AG04450 (cell line): ENCODE measurements at places on chromosomes 4 and X. TPM values are rescaled to one million over a fixed set of nuclear protein-coding genes. Genes with fewer than 3 reads are reported as not detected.

The MAPK10 gene
- polyA plus RNA-seq = 11.3 and 16.3 TPM in 2 replicates

The AIFM1 gene
- 31.1 and 39.3 TPM in 2 replicates for polyA plus RNA-seq

The CFI gene
- 0.46 and 0.53 TPM in 2 replicates for polyA plus RNA-seq

The NPNT gene
- not detected in 2 replicates for polyA plus RNA-seq

The FAM9B gene
- not detected in 2 replicates for polyA plus RNA-seq

The SPANXN1 gene
- not detected in 2 replicates for polyA plus RNA-seq

The ADGRA3 gene
- 36.0 and 41.9 TPM in 2 replicates for polyA plus RNA-seq

The GABRQ gene
- 0.05 TPM in 2 replicates for polyA plus RNA-seq

- DNase-seq = no peak
Measured at GRCh38 chr4:38568768-38569167, 95.2 kb upstream of the KLF3 start.

DNA sequence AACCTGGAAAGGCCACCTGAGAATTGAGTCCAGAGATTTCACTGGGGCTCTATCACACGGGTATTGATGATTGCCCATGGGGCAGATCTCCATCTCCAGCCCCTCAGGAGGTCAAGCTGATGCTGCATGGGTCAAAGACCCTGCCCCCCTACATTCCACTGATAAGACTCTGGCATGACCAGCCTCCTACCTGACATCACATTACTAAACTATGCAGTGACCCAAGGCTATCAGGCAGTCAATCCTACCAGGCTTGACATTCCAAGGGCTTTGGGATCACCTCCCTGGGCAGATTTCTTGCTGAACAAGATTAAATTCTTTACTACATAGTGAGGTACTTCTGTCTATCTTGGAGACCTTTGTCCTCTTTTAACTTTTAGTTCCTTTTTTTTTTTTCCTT is 192.7 kb upstream of the STS start:
- no peak for DNase-seq

DNA sequence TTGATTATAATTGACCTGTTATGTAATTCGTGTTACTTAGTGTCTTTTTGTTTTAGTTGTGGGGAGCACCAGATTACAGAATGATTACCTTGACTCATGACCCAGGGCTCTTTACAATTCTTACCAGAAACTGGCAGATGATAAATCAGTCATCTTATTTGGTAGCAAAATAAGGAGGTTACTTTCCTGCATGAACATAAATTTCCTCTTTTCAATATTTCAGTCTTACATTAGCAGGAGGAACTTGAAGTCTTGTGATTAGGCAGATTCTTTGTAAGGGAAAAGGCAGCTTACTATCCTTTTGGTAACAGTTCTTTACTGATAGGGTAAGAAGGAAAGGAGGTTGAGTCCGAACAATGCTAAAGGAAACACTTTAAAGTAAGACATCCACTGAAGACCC is 26.0 kb upstream of the SLC25A5 start:
- DNase-seq = no peak

GRCh38 chrX:109739625-109740432 is 6.8 kb upstream of the ACSL4 start:
- no peak for DNase-seq

DNA sequence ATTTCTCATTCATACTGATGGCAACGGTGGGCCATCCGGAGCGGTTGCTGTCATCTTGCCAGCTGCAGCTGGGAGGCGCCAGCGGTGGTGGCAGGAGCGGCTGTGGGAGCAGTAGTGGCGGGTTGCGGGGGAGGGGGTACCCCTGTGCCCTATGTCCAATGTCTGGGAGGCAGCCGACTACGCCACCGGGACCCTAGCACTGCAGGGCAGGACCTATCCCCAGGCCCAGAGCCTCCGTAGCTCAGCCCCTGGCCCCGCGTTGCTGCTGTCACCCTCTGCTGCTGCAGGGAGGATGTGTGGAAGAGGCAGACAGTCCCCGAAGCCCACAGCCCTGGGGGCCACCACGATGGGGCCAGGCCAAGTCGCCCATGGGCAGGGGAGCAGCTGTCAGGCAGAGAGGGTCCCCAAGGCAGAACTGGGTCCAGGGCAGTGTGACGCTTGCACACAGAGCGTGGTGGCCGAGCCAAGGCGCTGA is 10.0 kb upstream of the SPP1 start:
- DNase-seq = no peak

- DNase-seq = peak; percentile 18
Measured at GRCh38 chrX:11381464-11381863, 88.3 kb downstream of the AMELX start.

DNA sequence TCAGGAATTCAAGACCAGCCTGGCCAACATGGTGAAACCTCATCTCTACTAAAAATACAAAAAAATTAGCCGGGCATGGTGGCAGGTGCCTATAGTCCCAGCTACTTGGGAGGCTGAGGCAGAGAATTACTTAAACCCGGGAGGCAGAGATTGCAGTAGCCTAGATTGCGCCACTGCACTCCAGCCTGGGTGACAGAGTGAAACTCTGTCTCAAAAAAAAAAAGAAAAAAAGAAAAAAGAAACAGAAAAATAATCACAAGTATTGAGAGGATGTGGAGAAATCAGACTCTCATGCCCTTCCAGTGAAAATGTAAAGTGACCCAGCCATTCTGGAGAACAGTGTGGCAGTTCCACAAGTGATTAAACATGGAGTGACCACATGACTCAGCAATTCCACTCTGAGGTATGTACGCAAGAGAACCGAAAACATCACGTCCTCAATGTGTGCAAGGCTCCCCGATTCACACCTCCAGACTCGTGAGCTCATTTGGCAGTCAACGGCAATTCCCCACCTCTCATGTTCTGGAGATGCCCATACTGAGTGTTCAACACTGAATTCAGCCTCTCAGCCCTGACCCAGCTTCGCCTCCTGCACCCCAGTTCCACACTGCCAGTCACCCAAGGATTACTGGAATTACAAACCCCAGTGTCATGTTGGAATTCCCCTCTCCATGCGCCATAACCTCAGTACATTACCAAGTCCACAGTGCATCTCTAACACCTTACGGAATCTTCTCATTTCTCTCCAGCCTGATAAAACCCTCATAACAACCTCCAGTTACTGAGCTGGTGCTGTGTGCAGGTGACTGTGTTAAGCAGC is 21.1 kb downstream of the ACOX3 start:
- DNase-seq = no peak

- no peak for DNase-seq
Measured at GRCh38 chrX:57565198-57565597, 26.6 kb upstream of the ZXDB start.

DNA sequence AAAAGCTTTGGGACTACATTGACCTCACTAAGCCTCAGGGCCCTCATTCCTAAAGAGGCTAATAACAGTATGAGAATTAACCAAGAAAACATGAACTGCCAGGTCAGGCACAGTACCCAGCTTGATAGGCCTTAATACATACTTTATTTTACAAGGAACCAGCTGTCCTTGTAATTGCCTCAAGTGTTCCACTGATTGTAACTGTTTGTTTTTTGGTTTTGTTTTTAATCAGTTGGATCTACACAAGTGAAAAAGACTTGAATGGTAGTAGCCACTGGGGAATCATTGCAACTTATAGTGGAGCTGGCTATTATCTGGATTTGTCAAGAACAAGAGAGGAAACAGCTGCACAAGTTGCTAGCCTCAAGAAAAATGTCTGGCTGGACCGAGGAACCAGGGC is 35.6 kb downstream of the PKD2 start:
- DNase-seq = no peak

GRCh38 chr4:105352826-105353225 is 121.0 kb downstream of the PPA2 start:
- no peak for DNase-seq

GRCh38 chr4:67531379-67531962 is 13.8 kb downstream of the CENPC start:
- DNase-seq = no peak

DNA sequence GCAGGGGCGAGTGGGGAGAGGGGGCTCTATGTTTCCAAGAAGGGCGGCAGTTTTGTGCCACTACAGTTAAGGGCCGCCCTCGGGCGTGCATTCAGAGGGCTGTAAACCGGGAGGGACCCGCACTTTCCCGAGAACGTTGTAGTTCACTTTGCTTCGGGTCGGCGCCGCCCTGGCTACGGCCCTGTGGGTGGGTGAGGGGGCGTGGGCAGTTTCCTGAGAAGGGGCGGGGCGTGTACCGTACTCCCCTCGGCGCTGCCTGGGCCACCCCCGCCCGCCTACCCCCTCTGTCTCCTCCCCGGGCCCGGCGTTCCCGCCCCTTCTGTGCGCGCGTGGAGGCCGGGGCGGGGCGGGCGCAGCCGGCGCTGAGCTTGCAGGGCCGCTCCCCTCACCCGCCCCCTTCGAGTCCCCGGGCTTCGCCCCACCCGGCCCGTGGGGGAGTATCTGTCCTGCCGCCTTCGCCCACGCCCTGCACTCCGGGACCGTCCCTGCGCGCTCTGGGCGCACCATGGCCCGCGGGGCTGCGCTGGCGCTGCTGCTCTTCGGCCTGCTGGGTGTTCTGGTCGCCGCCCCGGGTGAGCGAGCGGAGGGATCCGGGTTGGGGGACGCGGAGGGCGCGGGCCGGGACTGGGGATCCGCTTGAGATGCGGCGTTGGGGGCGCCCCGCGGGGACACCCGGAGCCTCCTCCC is at the start of gene CD99:
TSS of gene CD99 (plus strand) at position 440 of the 687 bp plus-strand sequence. CDS start at position 506, 66 bp downstream.
- peak; percentile 62 for DNase-seq

DNA sequence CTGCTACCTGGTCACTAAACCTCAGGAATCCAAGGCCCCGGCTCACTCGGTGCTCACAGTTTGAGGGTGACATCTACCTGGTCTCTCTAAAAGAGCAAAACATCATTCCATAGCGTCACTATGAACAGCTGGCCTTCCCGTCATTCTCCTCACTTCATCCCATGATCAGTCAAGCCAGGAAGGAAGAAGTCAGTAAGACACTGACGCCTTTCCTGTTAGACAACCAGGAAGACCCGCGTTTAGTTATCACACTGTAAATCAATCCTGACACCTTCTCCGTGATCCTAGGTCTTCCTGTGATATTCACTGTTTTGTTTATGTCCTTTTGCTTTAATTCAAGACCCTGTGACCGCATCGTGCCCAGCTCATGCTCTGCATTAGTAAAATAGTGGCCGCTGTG is 31.6 kb upstream of the CDKN2AIP start:
- no peak for DNase-seq

DNA sequence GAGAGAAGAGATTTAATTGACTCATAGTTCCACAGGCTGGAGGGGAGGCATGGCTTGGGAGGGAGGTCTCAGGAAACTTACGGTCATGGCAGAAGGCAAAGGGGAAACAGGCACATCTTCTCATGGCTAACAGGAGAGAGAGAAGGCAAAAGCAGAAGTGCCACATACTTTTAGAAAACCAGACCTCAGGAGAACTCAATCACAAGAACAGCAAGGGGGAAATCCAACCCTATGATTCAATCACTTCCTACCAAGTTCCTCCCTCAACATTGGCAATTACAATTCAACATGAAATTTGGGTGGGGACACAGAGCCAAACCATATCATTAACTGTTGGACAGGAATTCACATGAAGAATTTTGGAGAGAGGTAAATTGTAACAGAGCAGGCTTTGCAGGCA is 485.3 kb upstream of the PITX2 start:
- no peak for DNase-seq

DNA sequence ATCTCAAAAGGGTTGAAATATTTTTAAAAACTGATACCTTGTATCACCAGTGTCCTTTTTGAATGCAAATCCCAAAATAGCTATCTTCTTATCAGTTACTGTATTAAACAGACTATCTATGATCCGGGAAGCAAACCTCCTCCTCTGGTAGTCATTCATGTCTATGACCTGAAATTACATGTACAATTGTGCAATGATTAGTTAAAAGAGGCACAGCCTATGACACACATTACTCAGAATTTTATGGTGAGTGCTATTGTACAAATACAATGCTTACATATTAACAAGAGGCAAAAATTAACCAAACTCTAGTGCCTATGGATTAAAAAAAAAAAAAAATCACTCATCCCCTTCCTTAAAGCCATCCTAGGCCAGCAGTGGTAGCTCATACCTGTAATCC is 21.7 kb downstream of the UGDH start:
- DNase-seq = no peak

- DNase-seq = no peak
Measured at GRCh38 chrX:31272472-31272775, 200.6 kb upstream of the FTHL17 start.

DNA sequence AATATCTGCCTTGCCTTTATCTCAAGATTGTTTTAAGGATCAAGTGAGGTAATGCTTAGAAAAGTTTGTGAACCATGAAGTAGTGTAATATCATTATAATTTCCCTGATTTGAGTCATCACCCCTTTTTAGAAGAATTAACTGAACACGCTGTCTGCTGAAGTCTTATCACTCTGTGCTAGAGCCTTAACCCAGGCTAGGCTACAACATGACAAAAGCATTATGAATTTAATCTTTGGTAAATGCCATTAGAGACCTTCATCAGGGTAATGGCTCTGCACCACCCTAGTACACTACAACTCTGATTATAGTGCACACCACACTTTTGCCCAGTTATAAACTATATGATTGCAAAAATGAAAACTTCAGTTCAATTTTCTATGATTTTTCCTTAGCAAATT is 118.3 kb downstream of the ADGRL3 start:
- no peak for DNase-seq

DNA sequence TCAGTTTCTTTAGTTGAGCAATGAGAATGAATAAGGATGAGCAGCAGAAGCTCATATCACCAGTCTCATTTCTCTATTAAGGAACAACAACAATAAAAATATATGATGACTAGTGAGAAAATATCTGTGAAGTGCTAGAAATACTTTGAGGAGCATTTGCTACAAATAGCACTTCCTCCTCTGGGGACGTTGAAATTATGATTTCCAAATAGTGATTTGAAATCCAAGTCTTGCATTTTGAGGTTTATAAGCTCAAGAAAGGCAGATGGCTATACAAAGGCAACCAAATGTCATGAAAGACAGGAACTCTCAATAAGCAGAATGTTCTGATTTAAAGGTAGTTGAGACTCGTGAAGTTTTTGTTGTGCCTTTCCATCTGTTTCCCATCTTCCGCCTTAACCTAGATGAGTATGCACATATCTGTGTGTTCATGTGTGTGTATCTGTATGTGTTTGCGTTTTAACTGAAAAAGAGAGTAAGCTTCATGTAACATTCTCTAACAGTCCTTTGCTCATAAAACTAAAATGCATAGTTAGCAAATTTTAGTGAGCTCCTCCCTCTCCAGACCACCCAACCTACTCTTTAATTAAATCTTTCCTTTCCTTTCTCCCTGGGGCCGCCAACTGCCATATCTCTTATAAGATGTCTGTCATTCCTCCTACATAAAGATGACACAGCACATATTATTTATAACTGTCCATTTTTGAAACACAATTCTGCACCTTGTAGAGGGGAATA is 222.6 kb upstream of the RASGEF1B start:
- DNase-seq = no peak

GRCh38 chr4:70722199-70722791 is 531 bp downstream of the RUFY3 start:
- DNase-seq = no peak

GRCh38 chrX:10797466-10797865 is 177.1 kb upstream of the MID1 start:
- peak; percentile 8 for DNase-seq

- DNase-seq = no peak
Measured at GRCh38 chr4:143262838-143263237, 73.8 kb upstream of the GAB1 start.

DNA sequence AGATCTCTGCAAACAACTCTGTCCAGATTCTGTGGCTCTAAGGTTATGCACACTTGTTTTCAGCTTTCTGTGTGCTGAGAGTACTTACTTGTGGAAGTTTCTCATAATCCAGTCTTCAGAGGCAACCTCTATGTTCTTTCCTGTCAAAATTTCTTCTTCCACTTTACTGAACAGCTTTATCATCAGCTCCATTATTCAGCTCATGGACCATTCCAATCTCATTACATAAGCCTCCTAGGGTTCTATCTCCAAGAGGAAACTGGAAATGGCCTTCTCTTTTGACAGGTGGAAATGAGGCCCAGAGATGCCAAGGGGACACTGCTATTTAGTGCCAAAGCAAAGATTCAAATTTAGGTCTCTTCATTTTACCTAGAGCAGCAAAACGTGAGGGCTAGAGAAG is 61.3 kb downstream of the CHRDL1 start:
- DNase-seq = no peak
